GM23248 (cell line): ENCODE measurements at places on chromosomes 11 and 22.
A peak's percentile ranks its signal among the peaks of the same experiment; 100 is the strongest.

- H3K36me3 ChIP-seq: no peaks in the 10 kb centered on the region; the same call in 1 of the 2 replicates
- no peaks in the 10 kb centered on the region for H3K4me1 ChIP-seq
- H3K27ac ChIP-seq: no peak overlapping the region
- no peak overlapping the region for H3K4me3 ChIP-seq
Measured at GRCh38 chr11:72712841-72713240, 38.6 kb upstream of the PDE2A start.

DNA sequence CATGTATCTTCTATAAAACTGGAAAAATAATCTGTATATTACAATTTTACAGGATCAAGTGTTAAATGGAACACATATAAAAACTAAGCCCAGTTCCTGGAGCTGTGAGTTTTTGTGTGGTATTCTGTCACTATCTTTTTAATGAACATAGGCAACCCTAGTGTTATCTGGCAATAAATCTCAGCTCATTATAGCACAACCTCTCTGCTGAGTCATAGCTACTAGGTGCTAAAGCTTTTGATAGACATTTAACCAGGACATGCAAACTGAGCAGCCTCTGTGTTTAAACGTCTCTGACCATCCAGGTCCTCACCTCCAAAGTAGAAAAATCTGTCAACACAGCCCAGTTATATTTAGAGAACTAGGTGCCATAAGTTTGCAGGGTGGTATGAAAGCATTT lies 91.0 kb upstream of the CARD18 start:
- H3K36me3 ChIP-seq: no peaks in the 10 kb centered on the region
- H3K4me3 ChIP-seq: no peak overlapping the region
- H3K27me3 ChIP-seq: no peaks in the 10 kb centered on the region
- H3K4me1 ChIP-seq: peaks cover 23% of the 10 kb centered on the region
- no peak for DNase-seq

GRCh38 chr11:1126935-1127663 lies 30.7 kb upstream of the MUC5AC start:
- H3K27ac ChIP-seq: no peak overlapping the region
- no peak overlapping the region for H3K4me3 ChIP-seq
- DNase-seq: no peak
- H3K36me3 ChIP-seq: no peaks in the 10 kb centered on the region
- no peaks in the 10 kb centered on the region; the same call in 1 of the 2 replicates for H3K27me3 ChIP-seq
- H3K4me1 ChIP-seq: no peaks in the 10 kb centered on the region

DNA sequence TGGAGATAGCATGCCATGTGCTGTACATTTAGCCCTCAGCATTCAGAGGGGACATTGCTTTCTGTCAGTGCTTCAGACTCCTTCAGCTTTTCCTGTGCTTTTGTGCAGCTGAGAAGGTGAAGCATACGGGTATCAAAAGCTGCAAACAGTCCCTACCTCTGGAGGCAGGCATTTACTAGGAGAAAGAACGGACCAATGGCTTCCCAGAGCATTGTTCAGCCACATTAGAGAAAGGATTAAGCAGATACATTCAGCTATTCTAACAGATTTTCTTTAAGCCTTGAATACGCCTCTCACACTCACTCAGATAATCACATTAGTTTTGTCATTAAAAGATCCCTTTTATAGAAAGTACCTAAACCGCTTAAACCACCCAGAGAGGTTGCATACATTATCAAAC lies 80.7 kb upstream of the FAM181B start:
- no peak overlapping the region for H3K27ac ChIP-seq
- no peak overlapping the region for H3K4me3 ChIP-seq
- no peak for DNase-seq

DNA sequence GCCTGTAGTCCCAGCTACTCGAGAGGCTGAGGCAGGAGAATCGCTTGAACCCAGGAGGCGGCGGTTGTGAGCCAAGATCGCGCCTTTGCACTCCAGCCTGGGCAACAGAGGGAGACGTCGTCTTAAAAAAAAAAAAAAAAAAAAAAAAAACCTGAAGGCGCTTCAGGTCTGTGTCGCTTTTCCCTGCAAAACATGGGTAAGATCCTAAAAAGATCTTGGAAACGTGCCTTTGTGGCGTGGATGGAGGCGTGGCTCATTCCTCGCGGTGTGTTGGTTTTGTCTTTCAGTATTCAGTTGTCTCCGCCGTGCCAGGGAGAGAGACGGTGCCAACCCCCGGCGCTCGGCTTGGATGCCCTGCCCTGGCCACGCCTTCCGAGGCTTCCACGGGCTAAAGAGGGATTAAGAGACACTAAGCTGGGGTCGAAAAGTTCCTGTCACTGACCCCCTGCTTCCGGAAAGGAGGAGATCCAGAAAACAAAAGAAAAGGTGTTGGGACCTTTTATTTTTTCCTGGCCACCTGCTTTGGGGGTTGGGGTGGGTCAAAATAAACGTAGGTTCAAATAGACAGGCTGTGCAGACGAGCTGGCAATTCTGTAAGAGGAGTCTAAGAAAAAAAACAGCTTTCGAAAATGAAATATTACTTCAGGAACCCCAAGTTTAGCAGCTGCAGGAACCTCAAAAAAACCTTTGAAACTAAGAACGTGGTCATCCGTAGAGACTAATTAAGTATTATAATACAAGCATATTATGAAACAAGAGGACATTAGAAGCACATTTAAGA lies 1.1 kb upstream of the SLC35F2 start:
- H3K4me3 ChIP-seq: peak overlapping the region; percentile 83
- no peaks in the 10 kb centered on the region for H3K4me1 ChIP-seq
- no peaks in the 10 kb centered on the region for H3K27me3 ChIP-seq

GRCh38 chr11:91041626-91042025 lies 818.8 kb upstream of the CHORDC1 start:
- H3K36me3 ChIP-seq: no peaks in the 10 kb centered on the region
- H3K27ac ChIP-seq: no peak overlapping the region
- no peaks in the 10 kb centered on the region for H3K4me1 ChIP-seq

- H3K36me3 ChIP-seq: no peaks in the 10 kb centered on the region
- no peaks in the 10 kb centered on the region for H3K27me3 ChIP-seq
- H3K4me3 ChIP-seq: no peak overlapping the region
- no peaks in the 10 kb centered on the region for H3K4me1 ChIP-seq
- no peak for DNase-seq
- H3K27ac ChIP-seq: no peak overlapping the region
Measured at GRCh38 chr11:100760744-100761143, 73.7 kb downstream of the ARHGAP42 start.

DNA sequence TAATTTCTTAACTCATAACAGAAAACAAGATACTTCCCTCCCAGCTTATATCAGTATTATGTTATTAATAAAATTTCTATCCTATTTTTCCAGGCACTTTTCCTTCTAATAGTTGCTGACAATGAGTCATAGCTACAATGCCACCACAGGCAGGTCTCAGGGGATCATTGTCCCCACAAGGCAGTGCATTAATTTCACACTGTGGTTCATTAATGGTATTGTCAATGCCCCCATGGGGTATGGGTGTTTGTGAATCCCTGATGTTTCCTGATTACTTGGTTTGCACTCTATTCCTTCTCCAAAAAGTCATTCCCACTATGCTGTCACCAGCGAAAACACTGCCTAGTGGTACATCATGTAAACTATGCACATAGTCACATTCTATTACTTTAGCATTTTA lies 345.5 kb upstream of the CTSC start:
- peaks cover 5% of the 10 kb centered on the region; the same call in 1 of the 2 replicates for H3K4me1 ChIP-seq
- H3K27ac ChIP-seq: no peak overlapping the region
- no peaks in the 10 kb centered on the region for H3K36me3 ChIP-seq

DNA sequence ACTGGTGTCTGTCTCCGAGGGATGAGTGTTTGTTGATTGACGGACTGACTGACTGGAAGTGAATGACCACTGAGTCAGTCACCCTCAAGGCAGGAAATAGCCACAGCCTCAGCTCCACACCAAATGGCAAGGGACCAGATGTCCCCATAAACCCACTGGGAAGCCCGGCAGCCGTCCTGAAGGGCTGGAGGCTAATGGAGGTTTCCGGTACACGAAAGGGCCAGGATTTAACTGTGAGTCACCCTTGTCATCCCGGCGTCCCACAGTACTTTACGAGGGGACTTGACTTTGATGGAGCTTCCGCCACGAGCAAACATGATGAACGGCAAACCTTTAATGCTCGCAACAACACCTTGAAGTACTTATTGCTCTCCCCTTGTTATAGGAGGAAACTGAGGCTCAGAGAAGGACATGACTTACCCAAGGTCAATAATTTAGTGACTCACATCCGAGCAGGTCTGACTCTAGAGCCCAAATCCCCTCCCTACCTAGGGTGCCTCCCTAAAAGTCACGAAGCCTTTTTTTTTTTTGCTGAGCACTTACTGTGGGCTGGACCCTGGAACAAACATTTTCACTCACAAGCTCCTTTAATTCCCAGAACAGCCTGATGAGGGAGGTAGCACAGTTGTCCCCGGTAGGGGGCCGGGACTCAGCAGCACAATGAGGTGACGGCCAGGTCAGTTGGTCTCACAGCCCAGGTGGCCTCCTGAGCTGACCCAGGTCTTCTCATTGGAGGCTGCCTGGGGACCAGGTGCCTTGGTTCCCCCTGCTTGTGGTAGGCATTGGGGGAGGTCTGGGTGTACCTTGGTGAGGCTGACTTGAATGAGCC lies 25.2 kb upstream of the GCAT start:
- H3K4me3 ChIP-seq: no peak overlapping the region
- peaks cover 14% of the 10 kb centered on the region for H3K4me1 ChIP-seq
- DNase-seq: peak; percentile 70
- H3K27me3 ChIP-seq: no peaks in the 10 kb centered on the region
- H3K27ac ChIP-seq: no peak overlapping the region

GRCh38 chr22:36162127-36163034 lies 1.8 kb upstream of the APOL3 start:
- H3K36me3 ChIP-seq: no peaks in the 10 kb centered on the region
- H3K27ac ChIP-seq: no peak overlapping the region
- DNase-seq: no peak
- no peaks in the 10 kb centered on the region for H3K27me3 ChIP-seq
- H3K4me1 ChIP-seq: peaks cover 9% of the 10 kb centered on the region

GRCh38 chr11:114162719-114163123 lies 103.2 kb downstream of the ZBTB16 start:
- H3K27ac ChIP-seq: no peak overlapping the region
- H3K4me1 ChIP-seq: peaks cover 35% of the 10 kb centered on the region
- H3K36me3 ChIP-seq: no peaks in the 10 kb centered on the region
- peak overlapping the region; percentile 42; the same call in 1 of the 2 replicates for H3K4me3 ChIP-seq

GRCh38 chr22:45997777-45998637 lies 21.0 kb upstream of the WNT7B start:
- peak overlapping the region; percentile 96 for H3K27ac ChIP-seq
- DNase-seq: peak; percentile 79
- H3K36me3 ChIP-seq: no peaks in the 10 kb centered on the region
- H3K27me3 ChIP-seq: no peaks in the 10 kb centered on the region
- H3K4me1 ChIP-seq: peaks cover 41% of the 10 kb centered on the region

- H3K27ac ChIP-seq: no peak overlapping the region
- no peaks in the 10 kb centered on the region for H3K36me3 ChIP-seq
- H3K27me3 ChIP-seq: peaks cover 19% of the 10 kb centered on the region
Measured at GRCh38 chr11:117828611-117829368, 4.2 kb upstream of the FXYD2 start.

DNA sequence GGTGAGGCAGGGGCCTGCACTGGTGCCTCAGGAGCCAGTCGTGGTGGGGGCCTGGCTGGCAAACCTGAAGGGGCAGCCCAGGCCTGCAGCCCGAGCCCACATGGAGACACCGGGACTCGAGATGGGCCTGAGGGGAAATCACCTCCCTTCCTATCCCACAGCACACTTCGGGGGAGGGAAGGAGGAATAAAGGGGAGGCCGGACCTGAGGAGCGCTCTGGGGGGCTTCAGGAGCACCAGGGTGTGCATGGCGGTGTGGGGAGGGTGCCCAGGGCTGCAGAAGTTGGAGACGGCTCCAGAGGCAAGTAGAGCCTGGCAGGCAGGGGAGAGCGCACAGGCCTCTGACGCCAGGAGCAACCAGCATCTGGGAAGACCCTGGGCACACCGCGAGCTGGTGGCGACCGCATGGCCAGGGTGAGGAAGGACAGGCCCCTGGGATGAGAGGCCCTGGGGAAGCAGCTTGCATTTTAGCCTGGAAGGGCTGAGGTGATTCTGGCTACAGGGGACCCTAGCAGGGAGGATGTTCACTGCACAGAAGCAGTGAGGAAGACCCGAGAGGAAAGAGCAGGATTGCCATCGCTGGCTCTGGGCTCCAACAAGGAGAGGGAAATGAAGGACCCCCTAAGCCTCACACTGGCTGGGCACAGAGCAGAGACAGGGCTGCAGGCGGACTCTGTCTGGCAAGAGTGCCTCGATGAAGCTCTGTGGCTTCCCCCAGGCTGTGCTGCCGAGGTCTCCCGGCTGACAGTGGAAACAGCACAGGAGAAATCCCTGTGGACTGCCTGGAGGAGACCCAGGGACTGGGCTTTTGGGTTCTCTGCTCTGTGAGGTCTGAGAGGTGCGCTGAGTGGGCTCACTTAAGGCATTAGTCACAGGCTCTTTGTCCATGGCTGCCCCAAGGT lies 457.7 kb downstream of the BRD1 start:
- no peak overlapping the region for H3K4me3 ChIP-seq
- no peak overlapping the region for H3K27ac ChIP-seq
- no peaks in the 10 kb centered on the region for H3K27me3 ChIP-seq

DNA sequence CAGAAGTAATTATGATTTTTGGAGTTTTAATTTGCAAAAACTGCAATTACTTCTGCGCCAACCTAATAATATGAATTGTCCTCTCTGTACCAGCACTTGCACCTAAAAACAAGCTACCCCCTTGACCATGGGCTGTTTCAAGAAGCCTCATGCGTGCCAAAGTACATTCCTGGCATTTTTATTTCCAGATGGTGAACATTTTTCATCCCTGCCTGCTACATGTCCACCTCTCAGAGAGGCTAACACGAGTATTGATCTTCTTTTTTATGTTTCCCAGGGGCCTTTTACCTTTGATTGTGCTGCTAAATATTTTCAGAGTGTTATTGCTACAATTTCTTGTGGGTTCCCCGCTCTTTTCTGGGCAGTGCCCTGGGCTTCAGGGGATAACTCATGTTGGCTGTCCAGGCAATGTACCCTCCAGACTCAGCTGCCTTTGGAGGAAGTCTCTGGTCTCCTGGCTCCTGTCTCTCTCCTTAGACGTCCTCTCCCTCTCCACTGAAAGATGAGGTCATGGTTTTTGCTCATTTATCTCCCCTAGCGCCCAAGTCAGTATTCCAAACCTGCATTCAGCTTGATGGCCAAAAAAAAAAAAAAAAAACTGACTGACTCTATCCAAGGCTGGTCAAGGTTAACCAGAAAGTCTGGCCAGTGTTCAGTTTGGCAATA lies 86.2 kb upstream of the ASPHD2 start:
- H3K27ac ChIP-seq: no peak overlapping the region
- no peak overlapping the region for H3K4me3 ChIP-seq
- no peak for DNase-seq
- H3K36me3 ChIP-seq: no peaks in the 10 kb centered on the region
- peaks cover 79% of the 10 kb centered on the region for H3K27me3 ChIP-seq
